ENCODE measurements at places on chromosomes 2 and 18.

DNA sequence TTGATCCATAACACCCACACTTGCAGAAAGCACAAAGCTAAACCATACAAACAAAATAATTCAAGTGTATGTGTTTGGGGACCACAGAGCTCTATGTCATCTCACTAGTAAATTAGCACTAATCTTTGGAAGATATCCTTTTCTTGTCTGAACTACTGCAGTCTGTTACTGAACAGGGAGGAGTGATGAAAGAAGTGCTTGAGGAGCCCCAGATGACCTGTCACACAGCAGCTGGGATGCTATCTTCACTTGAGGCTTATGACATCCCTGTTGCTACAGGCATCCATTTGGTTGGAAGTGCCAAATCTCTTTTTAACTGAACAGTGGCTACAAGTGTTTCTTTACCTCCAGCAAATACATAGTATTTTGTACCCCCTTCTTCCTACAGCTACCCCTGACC is 386.3 kb upstream of the CHAC2 start:
- no peak for DNase-seq

DNA sequence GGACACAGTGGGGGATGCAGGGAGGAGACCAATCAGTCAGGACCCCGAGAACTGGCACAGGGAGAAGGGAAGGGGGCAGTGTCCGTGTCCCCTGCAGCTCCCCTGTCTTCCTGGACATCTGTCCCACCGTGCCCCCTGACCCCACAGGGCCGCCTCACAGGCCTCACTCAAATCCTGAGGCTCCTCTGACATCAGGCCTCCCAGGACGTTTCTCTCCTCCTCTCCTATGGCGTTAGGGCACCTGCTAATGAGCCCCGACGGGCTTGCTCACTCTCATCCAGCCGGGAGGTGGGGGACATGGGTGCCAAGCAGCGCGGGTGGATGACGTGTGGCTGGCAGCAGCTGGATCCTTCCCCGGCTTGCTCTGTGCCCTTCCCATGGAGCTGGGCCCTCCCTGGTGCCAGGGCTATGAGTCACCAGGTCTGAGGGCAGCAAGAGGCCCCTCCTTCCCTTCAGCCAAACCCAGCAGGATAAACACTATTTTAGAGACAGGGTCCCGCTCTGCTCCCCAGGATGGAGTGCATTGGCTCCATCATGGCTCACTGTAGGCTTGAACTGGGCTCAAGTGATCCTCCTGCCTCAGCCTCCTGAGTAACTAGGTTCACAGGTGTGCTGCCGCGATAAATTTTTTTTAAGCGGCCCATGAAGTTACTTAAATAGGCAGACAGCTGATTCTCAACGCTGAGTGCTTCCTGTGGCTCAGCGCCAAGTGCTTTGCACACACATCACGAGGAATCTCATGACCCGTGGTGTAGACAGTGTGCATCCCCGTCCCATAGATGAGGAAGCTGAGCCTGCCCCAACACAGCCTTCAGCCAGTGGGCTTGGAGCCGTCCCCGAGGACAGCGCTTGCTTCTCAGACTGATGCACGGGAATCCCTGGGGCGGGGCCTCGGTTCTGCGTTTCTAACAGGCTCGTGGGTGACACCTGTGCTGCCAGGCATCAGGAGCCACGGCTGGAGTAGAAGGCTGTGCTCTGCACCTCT is 64.5 kb upstream of the HDAC4 start:
- peak; percentile 50 for DNase-seq

DNA sequence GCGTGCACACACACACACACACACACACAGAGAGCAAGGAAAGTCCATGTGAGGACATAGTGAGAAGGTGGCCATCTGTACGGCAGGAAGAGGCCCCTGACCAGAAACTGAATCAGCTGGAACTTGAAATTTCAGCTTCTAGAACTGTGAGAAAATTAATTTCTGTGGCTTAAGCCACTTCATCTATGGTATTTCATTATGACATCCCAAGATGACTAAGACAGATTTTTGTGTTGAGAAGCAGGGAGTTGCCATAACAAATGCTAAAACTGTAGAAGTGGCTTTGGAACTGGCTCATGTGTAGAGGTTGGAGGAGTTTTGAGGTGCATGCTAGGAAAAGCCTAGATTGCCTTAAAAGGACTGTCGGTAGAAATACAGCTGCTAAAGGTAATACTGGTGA is 63.4 kb upstream of the ZBTB7C start:
- DNase-seq: no peak

DNA sequence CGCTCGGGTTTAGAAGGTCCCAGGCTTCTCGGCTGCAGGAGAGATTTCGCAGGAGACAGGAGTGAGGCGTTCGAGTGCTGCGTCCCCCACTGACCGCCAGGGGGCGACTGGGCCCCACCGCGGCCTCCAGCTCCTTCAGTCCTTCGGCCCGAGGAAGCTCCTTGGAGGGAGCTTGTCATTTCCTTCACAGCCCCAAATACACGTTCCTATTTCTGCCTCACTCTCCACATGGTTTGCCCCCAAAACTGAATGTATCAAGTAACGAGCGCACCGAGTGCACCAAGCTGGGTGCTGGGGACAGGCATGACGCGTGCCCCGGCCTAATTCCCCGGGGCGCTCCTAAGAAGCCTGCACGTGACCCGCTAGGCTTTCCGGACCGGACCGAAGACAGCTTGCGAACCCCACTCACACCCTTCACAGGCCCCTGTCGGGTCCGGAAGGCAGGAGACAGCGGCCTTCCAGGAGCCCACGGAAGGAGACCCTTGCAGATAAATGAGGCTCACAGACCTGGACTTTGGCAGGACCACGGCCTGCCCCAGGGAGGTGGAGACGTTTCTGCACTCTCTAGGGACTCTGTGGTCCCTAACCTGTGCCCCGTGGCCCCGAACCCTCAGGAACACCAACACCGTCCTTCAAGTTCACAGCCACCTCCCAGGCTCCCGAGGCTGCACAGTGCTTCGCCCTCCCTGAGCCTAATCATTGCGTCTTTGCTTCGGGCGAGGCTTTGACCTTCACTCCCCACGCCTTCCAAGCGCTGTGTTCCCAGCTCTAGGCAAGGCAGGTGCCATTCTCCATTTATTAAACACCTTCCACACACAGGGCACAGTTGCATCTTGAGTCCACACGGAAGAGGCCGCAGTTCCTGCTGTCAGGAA is 13.0 kb upstream of the FAHD2A start:
- DNase-seq: no peak

GRCh38 chr2:69089266-69089665 is 76.3 kb downstream of the ANTXR1 start:
- no peak for DNase-seq

DNA sequence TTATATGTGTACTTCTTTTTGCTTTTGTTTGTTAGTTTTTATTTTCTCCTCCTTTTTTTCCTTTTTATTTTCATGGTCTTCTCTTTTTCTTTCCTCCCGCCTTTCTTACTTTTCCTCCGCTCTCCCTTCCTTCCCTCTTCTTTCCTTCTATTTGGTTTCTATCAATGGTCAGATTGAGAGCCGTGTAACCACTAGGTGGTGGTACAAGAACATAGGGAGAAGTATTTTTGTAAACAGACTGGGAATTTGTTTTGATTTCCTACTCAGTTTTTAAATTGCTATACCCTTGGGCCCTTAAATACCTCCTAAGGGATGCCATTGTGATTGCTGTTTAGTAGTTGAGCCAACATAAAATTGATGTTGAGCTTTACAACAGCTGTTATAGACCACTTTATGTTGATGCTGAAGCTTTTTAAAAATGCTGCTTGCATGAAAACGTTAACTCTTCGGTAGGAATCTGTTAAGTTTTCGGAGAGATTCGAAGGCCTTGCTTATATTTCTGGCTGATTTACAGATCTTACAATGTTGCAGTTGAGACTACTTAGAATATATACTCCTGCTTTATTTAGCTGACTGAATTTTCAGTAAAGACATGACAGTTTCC is 124.2 kb downstream of the UBE2E3 start:
- DNase-seq: peak; percentile 14

GRCh38 chr2:54471221-54471711 is 15.1 kb downstream of the SPTBN1 start:
- DNase-seq: no peak

GRCh38 chr2:67986258-67986657 is 76.5 kb downstream of the C1D start:
- DNase-seq: no peak

DNA sequence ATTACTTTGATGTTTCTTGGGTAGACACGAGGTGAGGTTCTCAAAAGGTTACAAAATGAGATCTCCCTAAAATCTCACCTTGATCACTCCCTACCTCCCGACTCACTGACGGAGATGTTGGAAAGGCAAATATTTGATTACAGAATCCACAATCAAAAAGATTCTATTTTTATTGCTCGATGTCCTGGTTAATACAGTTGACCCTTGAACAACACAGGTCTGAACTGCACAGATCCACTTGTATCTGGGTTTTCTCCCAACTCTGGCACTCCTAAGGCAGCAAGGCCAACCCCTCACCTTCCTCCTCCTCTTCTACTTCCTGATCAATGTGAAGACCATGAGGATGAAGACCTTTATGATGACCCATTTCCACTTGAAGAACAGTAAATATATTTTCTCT is 125.3 kb downstream of the C2orf74 start:
- no peak for DNase-seq

- no peak for DNase-seq
Observed at GRCh38 chr2:45244928-45245327, 235.7 kb upstream of the SIX2 start.

GRCh38 chr18:23689031-23689615 is at the start of gene LAMA3:
Gene LAMA3 (plus strand): TSS chr18:23689453. CDS start chr18:23689684, 231 bp downstream.
- DNase-seq: no peak

DNA sequence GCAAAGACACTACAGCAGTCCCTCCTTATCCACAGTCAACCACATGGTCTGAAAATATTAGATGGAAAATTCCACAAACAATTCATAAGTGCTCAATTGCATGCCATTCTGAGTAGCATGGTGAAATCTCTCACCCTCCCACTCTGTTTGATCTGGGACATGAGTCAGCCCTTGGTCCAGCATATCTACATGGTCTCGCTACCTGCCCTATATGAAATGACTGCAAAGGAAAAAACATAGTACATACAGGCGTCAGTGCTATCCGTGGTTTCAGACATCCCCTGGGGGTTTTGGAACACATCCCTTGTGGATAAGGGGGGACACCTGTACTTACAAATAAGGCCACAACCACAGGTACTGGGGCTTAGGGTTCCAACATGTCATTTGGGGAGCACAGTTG is 73.7 kb downstream of the CABLES1 start:
- no peak for DNase-seq

DNA sequence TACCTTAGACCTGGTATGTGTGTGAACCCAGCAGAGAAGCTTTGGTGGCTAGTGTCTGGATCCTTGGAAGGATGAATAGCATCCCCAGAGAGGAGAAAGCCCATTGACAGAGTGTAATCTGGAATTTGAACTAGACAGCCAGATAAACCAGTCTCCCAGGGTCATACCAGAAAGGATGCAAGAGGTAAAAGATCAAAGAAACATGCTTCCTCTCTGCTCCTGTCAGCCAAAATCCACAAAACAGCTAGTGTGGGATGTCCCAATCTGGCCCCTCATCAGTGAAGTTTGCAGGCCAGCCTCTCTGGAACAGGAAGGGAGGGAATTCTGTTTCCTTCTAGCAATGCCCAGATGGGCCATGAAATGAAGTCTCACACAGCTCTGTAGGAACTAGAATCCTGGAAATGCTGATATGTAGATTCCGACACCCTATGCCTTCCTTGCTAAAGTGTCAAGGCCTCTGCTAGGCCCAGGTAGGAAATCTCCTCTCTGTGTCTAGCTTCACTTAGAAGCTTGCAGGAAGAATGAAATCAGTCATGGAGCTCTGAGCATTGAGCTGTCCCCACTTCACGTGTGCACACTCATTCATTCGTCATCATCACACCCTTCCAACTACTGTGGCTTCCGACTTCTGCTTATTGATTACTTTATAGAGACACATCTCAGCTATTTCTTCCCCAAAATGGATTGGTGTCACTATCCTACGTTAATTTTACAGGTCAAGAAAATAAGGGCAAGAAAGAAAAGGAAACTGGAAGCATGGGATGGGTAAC is 38.0 kb downstream of the EVA1A start:
- no peak for DNase-seq

DNA sequence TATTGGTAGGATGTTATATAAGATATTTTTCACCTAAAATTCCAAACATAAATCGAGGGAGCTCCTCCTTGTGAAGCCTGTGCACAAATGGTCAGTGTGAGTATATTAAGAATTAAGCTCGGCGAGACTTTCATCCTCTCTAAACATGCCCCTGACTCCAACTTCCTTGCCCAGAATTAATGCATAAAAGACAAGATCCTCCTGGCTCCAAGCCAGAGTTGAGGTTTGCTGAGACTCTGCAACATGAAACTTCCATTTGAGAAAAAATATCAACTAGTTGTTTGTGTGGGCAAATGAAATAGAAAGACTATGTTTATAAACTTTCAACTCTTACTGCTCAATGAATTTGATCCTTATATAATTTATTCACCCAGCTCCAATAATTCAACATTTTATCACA is 68.1 kb downstream of the CCDC178 start:
- no peak for DNase-seq

DNA sequence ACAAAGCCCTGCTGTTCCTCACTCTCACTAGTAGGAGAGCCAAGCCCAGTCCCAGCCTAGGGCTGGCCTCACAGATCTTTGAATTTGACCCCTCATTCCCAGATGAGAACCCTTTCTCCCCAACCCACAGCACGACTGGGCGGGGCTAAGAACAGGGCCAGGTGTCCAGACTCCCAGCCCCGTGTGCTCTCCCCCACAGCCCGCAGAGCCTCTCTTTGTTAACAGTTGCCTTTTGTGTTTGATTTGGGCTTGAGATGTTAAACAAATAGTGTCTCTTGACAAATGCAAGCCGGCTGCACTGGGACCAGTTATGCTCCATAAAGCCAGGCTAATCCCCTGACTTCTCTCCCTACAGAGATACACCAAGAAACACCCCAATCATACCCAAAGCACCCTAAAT is 4.7 kb upstream of the KCNK3 start:
- DNase-seq: peak; percentile 92

- no peak for DNase-seq
Observed at GRCh38 chr2:37244017-37244416, 12.6 kb downstream of the NDUFAF7 start.

GRCh38 chr2:86223927-86224560 is 24.8 kb downstream of the MRPL35 start:
- DNase-seq: no peak

DNA sequence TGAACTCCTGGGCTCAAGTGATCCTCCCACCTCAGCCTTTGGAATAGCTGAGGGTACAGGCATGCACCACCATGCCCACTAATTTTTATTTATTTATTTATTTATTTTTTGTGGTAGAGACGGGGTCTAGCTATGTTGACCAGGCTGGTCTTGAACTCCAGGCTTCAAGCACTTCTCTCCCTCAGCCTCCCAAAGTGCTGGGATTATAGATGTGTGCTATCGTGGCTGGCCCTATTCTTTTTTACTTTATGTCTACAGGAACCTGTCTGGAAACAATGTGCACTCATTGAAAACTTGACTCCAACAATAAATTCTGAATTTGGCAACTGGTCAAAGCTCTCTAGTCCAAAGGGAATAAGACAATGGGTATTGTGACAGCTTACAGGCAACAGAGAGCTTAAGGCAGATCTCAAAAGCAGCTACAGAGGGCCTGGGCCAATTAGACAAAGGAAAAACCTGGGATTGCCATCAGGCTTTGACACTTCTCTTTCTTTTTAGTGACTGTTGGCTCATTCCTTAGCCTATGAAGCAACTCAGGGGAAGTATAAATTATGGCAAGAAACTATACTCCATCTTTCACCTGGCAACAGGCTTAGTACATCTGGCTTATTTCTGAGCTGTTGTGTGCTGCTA is 55.1 kb upstream of the RAPGEF4 start:
- DNase-seq: no peak
